ENCODE measurements at places on chromosomes 3 and 15.

DNA sequence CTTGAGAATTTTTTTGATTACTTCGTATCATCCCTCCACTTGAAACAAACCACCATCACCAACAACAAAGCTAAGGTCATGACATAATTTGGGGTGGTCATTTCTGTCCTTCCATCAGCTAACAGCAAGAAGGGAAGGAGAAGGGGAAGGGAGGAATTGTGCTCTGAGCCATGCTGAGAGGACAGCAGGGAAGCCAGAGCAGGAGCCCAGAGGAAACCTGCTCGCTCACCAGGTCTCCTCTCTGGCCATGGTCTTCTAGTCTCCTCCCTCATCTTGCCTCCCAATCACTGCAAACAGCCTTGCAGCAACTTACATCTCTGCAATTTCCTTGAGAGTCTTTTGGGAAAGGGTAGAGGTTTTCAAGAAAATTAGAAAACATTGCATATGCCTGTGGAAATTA, 196.7 kb downstream of the SSR3 start:
- no peak for DNase-seq

DNA sequence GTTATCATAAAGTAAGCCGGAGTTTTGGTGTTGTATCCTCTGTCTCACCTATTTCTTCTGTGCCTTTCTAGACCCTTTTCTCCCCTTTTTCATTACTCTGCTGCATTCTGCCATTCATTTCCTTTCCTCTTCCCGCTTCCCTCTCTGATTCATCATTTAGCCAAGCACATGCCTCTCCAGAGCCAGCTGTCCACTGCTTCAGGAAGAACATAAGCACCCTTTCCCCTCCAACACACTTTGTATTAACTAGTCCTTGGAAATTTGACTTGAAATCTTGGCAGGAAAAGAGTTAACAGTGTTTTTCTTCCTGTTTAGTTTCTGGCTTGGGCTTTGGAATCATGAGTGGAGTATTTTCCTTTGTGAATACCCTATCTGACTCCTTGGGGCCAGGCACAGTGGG, 9.7 kb downstream of the APH1B start:
- no peak for DNase-seq

DNA sequence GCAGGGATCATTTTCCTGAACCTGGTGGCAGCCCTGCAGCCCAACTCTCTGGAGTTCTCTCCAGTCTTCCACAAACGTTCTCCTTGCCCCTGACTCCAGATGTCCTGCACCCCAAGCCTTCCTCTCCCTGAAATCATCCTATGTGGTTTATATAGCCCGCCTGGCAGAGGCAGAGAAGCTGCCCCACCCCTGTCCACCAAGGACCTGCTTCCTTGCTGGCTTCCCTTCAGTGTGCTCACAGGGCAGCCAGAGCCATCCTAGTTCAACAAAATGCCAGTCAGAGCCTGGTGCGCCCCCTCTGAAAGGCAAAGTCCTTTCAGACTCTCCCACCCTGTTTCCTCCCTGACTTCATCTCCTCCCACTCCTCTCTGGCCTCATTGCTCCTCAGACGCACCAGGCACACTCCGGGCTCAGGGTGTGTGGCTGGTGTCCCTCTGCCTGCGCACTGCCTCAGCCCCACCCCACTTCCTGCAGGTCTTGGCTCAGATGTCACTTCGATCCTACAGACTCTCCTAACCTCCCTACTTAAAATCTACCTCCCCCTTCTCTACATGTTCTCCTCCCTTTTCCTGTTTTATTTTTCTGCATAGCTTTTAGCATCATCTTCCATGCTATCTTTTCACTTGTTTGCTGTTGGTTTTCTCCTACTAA, 5.9 kb downstream of the KBTBD13 start:
- DNase-seq, result no peak

- peak; percentile 42 for DNase-seq
Observed at GRCh38 chr15:98873441-98874218, 134.0 kb downstream of the PGPEP1L start.

GRCh38 chr15:55037071-55037470, 159.7 kb downstream of the RSL24D1 start:
- DNase-seq, result no peak

- no peak for DNase-seq
Observed at GRCh38 chr3:165462636-165463334, 266.6 kb upstream of the SLITRK3 start.

- no peak for DNase-seq
Observed at GRCh38 chr3:127037418-127037841, 54.5 kb downstream of the PLXNA1 start.

GRCh38 chr3:197564097-197564843, 8.5 kb upstream of the BDH1 start:
- no peak for DNase-seq

GRCh38 chr15:65067645-65068402, at the start of gene RASL12:
Gene RASL12, minus strand, starts transcription at chr15:65067991. Its CDS starts 156 bp downstream, at chr15:65067835.
- DNase-seq, result no peak

DNA sequence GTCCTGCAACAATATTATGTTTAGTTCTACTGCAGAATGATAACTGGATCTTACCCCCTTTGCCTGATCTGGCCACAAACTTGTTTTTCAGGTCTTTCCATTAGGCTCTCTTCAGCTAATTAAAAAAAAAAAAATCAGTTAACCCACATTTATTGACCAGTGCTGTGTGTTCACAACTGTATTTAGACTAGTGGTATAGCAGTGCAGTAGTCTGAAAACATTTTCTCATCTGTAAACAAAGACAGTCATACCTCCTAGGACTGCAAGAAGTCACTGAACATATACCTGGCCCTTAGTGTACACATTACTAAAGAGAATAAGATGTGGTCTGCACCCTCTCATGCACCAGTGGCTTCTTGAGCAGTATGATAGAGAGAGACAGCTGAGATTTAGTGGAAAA, 22.5 kb downstream of the LPP start:
- DNase-seq, result no peak

DNA sequence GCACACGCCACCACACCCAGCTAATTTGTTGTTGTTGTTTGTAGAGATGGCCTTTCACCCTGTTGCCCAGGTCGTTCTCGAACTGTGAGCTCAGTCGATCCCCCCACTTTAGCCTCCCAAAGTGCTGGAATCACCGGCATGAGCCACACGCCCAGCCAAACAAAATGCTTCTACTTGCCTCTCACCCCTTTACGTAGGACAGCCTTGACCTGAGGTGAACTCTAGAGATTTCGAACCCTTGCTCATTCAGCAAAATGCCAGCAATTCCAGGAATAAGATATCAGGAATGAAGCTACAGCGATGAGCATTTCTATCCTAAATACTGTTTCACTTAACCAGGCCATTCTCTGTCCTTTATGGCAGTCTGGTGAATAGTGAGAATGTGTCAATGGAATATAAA, 135.0 kb downstream of the LRRK1 start:
- no peak for DNase-seq

GRCh38 chr15:25718169-25718536, 145.0 kb downstream of the ATP10A start:
- DNase-seq, result no peak

DNA sequence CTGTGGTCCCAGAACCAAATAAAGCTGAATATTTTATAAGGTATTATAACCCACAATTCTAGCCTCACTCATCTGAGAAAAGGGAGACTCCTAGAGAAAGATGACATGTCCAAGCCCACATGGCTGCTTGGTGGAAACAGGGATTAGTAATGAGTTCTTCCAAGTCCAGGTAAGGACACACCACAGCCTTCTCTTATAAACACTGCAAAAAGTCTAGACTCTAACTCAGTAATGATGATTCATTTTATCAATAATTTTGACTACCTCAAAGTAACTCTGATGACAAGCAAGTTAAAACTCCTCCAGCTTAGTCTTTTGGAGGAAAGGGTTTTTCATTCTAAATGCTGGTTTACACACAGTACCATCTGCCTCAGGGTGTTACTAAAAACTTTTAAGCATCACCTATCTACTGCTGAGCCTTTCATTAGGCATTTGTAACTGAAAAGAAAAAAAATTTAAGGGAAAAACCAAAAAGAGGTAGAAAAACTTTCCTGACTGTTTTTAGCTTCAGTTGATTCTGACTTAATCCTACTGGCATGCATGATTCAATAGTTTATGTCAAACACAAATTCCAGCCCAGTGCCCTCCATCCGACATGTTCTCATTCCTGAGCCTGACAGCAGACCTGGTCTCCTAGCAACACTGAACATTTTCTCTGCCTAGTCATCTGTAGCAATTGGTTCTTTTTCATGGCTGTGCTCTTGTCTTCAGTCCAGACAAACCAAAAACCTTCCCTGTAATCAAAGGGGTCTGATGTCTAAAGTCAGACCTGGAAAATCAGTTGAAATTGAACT, 43.9 kb downstream of the P3H2 start:
- DNase-seq, result no peak

GRCh38 chr3:116896116-116896515, 186.5 kb downstream of the TUSC7 start:
- no peak for DNase-seq

- no peak for DNase-seq
Observed at GRCh38 chr3:122066331-122067213, 11.4 kb downstream of the CD86 start.

GRCh38 chr3:172098698-172099494, 59.5 kb downstream of the FNDC3B start:
- DNase-seq, result no peak

GRCh38 chr15:61974118-61974517, 86.1 kb downstream of the VPS13C start:
- DNase-seq, result no peak

- DNase-seq, result no peak
Observed at GRCh38 chr15:28989239-28989830, 103.6 kb downstream of the APBA2 start.

DNA sequence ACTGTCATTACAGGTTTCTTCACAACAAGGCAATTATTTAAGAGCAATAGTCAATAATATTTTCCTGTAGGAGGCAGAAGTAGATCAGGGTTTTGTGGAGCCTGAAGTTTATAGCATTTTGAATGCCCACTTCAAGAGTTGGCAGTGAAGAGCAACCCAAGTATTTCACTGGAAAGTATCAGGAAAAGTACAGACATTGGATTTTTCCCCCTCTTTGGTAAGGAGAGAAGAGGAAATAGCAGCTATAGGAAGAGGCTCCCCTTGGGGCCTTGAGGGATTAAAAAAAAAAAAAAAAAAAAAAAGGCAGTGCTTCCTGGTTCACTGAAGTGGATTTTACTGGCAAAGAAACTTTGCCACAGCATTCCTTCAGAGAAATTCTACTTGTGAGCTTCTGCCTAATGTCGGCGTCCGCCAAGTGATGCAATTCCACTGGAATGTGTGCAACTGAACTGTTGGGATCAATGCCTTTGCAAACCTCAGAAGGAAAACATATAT, 5.7 kb upstream of the CNTN6 start:
- DNase-seq, result no peak

GRCh38 chr15:42059661-42060476, 34.5 kb downstream of the PLA2G4D start:
- no peak for DNase-seq

DNA sequence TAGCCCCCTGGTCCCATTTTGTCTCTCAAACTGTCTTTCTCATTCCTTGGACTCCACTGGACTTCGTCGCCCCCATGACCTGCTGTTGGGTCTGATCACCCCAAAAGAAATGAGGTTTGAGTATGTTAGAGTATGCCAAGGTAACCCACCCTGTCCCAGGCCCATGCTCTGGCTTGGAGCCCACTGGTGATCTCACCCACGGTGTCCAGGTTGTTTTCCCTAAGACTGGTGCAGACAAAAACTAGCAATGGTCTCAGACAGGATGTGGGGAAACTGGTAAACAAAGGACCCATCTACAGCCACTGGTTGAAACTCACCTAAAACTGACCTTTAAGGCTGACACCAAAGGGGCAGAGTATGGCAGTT, 38.9 kb downstream of the EFCAB12 start:
- no peak for DNase-seq

GRCh38 chr3:25474052-25474451, 46.0 kb downstream of the RARB start:
- no peak for DNase-seq

- no peak for DNase-seq
Observed at GRCh38 chr15:78950902-78951840, 6.3 kb upstream of the CTSH start.

DNA sequence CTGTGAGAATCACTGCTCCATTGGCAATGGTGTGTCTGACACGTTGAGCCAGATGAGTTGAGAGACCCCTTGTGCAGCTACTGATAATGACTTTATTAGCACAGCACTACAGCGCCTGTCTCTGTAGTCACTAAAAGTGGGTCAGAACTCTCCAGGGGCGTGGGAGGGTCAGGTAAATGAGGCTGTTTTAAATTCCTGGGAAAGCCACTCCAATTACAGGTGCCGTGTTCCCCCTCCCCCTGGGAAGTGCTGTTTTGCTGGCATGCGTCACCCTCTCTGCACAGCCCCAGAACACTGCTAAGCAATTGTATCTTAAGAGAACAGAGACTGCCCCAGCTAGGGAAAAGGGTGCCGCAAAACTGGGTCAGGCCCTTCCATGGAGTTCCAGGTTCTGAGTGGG, 21.5 kb upstream of the CPNE9 start:
- no peak for DNase-seq

GRCh38 chr15:51327081-51327480, 11.3 kb downstream of the CYP19A1 start:
- DNase-seq, result no peak

DNA sequence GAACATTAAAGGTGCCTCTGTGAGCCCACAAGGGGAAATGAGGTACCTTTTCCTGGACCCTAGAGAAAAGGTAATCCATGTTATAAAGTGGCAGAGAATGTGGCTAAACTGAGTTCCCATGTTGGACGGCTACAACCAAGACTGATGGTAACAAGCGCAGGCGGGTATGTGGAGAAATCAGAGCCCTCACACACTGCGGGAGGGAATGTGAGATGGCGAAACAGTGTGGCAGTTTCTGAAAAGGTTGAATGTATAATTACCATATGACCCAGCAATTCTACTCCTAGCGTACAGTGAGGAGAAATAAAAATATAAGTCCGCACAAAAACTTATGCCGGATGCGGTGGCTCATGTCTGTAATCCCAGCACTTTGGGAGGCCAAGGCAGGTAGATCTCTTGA, 24.1 kb upstream of the SHISA5 start:
- no peak for DNase-seq

GRCh38 chr3:27368831-27369607, at the start of gene NEK10:
Gene NEK10, minus strand, starts transcription at chr3:27369383. Its CDS starts 16,501 bp downstream, at chr3:27352882.
- peak; percentile 32 for DNase-seq

- no peak for DNase-seq
Observed at GRCh38 chr15:48177383-48177765, 721 bp downstream of the MYEF2 start.

DNA sequence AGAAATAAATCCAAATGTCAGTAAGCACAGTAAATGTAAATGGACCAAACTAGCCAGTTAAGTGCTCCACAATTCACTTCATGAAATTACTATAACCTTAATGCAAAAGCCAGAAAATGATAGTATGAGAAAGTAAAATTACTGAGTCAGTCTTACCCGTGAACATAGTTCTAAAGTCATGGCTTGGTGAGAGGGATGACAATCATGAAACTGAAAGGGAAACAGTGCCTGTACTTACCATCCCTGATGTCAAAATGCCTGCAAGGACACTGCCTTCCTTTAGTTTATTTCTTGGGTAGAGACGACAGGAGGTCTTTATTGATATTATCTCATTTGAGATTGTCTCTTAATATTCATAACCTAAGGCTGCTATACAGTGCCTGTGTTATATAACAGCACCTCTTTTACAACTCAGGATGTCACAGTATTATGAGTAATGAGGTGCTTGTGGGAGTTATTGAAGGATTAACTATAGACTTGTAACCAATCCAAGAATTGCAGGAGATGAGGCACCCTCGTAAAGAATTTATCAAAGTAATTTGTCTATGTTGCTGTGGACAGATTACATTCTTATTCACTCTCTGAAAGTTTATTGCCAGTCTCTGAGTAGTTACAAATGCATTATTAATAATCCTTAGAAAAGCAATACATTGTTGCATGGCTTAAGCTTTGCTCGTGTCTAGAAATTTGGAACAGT, 142.9 kb upstream of the BFSP2 start:
- DNase-seq, result no peak
